ENCODE measurements at places on chromosomes 4 and X.

- DNase-seq: peak; percentile 59
Measured at GRCh38 chrX:135484641-135485289, 35.7 kb upstream of the INTS6L start.

GRCh38 chr4:169249214-169249973 lies 21.4 kb downstream of the SH3RF1 start:
- no peak for DNase-seq

DNA sequence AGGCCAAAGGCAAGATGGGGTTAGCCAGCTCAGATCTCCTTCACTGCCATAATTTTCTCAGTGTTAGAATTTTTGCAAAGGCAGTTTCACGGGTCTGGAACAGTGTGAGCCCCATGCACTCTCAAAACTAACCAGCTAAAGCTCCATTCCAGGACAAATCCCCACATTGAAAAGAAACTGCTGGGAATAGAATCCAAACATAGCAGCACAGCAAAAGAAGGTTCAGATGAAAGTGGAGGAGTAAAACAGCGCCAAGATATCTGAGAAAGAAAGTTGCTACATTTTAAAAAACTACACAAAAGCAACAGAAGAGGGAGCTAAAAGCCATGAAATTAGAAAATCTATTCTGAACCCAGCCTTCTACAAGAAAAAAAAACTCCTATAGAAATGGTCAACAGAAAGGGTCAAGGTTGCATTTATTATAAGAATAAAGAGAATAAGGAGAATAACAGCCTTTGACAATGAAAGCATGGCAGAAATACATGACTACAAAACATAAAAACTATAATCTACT lies 39.6 kb upstream of the SLC7A3 start:
- peak; percentile 1 for DNase-seq

DNA sequence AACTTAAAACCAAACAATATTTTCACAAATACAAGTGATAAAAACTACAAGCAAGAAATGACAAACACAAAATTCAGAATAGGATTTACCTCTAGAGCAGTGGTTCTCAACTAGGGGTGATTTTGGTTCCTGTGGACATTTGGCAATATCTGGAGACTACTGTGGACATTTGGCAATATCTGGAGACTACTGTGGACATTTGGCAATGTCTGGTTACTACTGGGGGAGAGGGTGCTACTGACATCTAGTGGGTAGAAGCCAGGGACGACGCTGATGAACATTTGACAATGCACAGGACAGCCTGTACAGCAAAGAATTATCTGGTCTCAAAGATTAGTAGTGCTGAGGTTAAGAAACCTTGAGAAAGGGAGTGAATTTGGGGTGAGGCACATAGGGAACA lies 169.8 kb downstream of the CLCN4 start:
- peak; percentile 71 for DNase-seq

DNA sequence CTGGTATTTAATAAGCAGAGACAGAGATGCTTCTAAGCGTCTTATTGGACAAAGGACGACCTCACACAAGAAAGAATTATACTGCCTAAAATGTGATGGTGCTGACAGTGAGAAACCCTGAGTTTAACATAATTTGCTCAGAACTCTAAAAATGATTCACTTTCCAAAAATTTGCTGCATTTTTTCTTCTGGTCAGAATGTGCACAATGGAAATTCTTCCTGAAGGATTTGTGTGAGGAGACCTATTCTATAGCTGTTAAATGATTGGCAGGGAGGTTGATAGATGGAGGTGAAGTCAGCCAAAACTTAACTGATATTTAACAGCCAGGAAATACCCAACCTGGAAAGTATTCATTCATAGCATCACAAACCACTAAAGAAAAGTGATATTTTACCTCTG lies 1.7 kb downstream of the MAGEC3 start:
- DNase-seq: no peak

GRCh38 chr4:173500841-173501591 lies 29.0 kb downstream of the HAND2 start:
- DNase-seq: no peak

DNA sequence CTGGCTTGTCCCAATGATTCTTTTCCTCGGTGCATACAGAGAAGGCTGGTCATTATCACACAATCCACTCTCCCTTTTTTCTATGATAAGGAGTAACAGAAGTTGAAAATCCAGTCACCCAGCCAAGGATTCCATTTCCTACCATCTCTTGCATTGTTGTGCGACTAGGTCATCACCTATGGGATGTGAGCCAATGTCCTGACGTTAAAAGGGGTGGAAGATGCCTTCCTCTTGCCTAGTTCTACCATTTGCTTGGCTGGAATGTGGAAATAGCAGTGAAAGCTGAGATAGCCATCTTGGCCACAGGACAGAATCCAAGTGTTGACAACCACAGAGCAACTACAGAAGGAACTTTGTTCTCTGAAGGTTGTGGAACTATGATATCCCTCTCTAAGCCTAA lies 132.2 kb upstream of the KIT start:
- DNase-seq: no peak

DNA sequence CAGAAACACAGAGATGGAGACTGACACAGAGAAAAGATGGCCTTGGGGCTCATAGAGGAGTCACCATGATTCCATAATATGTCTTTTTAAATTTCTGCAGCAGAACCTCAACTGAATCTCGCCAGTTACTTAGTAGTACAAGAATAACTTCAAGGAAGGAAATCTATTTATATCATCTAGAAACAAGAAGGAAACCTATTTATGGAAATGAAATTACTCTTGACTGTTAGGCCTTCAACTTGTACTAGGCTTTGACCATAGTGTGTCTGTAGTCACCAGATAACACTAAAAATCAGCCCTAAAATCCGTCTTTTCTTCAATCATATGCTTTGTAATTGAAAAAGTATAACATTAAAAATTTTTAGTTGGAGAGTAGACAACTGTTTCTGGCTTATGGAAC lies 740.4 kb downstream of the TRIML1 start:
- no peak for DNase-seq

GRCh38 chr4:128564081-128564630 lies 245.3 kb upstream of the JADE1 start:
- DNase-seq: no peak

DNA sequence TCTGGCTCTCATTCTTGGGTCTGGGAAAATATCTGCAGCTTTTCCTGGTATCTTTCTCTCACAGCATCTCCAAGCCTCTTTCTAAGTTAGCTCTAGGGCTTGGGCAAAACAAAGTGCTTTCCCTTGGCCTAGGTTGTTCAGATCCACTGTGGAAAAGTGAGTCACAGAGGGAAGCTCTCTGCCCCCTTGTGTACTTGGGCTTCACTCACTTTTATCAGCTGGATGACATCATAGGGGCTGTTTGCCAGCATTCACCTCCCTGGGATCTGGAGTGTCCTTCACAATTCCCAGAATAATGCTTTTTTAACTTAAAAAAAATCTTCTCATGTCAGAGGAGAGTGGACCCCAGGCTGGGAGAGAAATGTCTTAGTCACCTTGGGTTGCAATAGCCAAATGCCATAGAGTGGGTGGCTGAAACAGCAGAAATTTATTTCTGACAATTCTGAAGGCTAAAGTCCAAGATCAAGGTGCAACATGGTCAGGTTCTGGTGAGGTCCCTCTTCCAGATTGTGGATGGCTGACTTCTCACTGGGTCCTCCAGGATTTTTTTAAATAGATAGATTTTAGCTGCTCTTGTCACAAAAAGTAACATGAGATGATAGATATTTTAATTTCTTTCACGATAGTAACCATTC lies 247.8 kb downstream of the SH2D1A start:
- DNase-seq: no peak

- DNase-seq: peak; percentile 64
Measured at GRCh38 chr4:18593297-18594002, 571.9 kb upstream of the LCORL start.

DNA sequence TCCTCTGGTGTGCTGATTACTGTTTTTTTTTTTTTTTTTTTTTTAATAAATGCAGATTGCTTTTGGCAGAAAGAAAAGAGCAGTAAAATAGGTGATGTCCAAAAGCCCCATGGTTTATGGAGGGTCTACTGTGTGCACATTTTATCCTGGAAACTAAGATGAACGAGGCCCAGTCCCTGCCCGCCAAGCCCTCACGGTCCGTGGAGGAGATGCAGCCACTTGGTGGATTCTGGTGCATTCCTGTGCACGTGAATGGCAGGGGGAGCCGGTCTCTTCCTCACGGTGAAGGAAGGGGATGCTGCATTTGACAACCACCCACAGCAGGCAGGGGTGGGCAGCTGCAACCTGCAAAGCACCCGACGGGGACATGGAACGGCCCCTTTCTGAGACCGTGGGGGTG lies 100.2 kb upstream of the AFAP1 start:
- no peak for DNase-seq

GRCh38 chr4:21656832-21657231 lies 291.7 kb downstream of the KCNIP4 start:
- DNase-seq: peak; percentile 8

DNA sequence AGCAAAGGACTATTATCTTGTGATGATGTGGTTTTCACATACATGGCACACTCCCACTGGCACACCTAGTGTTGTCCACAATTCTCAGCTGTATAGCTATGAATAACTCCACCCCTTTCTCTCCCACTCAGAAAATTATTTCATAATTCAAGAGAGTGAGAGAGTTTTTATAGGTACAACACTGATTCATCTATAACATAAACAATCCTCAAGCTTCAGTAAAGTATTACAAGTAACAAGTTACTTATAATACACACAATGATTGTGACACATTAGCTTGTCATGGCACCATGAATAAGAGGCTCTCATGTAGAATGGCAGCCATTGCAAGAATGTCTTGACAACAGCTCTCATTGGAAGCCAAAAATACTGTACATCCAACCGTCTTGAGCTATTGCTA lies 43.9 kb downstream of the RAB40A start:
- DNase-seq: peak; percentile 2

DNA sequence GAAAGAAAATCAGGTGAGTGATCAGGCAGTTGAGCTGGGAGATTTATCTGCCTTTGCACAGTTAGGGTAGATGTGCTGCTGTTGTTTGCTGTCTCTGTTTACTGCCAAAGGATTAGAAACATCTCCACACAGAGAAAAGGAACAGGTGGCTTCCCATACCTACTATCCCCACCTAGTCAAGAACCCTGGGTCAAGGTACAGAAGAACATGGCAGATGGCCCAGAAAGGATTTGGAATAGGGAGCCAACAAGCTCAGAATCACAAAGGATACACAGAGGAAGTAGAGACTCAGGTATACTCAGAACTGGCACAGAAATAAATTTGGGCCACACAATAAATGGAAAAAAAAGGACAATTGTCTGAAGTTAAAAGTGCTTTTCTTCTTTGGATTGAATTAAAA lies 64.3 kb downstream of the TIGD2 start:
- no peak for DNase-seq

GRCh38 chrX:29231800-29232199 lies 644.6 kb downstream of the IL1RAPL1 start:
- DNase-seq: no peak

DNA sequence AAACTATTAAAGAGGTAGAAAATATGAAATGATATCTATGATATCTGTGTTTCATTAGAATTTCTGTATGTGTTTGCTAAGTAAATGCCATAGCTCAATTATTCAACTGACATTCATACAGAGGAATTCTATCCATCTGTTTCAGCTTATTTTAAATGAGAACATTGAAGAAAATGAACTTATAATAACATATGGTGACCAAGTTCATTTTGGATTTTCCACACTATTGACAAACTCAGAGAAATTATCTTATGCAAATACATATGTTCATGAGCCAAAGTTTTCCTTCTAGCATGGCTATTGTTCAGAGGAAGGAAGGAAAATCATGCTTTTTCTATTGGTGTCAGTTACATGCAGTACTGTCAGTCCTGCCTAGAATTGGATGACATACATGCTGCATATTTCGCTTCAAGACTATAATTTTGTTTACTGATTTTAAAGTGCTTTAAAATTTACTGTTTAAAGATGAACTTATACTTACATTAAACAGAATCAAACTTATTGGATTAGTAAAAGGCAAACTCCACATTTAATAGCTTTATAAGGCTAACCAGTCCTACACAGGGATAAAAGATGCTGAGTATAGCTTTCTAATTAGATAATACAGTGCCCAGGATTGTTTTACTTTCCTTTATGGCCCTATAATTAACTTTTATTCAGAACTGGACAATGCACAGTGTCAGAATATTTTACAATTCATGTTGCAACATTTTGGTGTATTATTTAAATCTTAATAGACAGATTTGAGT lies 646.2 kb downstream of the TRAM1L1 start:
- no peak for DNase-seq

DNA sequence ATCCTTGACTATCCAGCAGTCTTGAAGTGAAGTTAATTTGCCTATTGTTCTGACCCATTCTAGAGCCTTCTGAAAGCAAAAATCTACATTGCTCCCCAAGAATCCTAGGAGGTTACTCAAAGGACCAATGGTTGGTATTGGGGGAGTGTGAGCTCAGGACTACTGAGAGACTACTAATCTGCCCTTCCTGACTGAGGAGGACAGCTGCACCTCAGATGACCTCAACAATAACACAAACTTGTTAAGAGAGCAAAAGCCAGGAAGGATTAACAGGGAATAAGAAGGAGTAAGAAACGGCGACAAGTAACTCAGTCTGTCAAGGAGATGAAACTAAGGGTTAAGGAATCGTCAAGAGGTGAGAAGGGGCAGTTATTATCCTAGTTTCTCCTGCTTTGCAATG lies 43.4 kb downstream of the IDS start:
- DNase-seq: no peak

GRCh38 chr4:156764145-156764544 lies 207.5 kb downstream of the PDGFC start:
- DNase-seq: peak; percentile 50
